ENCODE measurements at places on chromosomes 7 and 10. TPM values are rescaled to one million over a fixed set of nuclear protein-coding genes. Genes with fewer than 3 reads are reported as not detected.

RNF148 gene
- not detected for total RNA-seq

GIMAP6 gene
- 121 TPM for total RNA-seq

SMARCD3 gene
- 2.4 TPM for total RNA-seq

ZPBP gene
- total RNA-seq: not detected

Data from activated naive CD4-positive, alpha-beta T cell treated with anti-CD3 and anti-CD28 coated beads, Interleukin-2, amount 10 ng/mL, durations not matched to agents 5 hours and 36 hours (primary cell).